ENCODE measurements at places on chromosomes 1 and 21. TPM values are rescaled to one million over a fixed set of nuclear protein-coding genes. Genes with fewer than 3 reads are reported as not detected.
A peak's percentile ranks its signal among the peaks of the same experiment; 100 is the strongest.

DNA sequence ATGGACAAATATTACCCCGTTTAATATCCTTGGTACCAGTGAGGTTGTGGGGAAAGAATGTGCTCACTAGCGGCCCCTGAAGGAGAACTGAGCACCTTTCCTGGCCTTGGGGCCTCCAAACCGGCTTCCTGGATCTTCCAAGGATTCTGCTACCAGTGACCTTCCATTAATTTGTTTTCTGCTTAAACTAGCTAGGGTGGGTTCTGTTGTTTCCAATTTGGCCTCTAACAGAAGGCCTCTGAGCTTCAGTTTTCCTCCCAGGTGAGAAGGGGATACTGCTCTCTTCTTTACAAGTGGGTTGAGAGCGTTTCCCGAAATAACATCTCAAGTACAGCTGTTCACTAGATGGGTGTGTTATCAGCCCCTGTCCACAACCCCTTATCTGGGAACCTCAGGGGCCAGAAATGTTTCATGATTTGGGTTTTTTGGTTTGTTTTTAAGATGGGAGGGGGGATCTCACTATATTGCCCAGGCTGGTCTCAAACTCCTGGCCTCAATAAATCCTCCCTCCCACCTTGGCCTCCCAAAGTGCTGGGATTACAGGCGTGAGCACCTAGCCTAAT, 16.9 kb upstream of the IFNGR2 start:
- no peak overlapping the region for H3K4me3 ChIP-seq
- peaks cover 9% of the 10 kb centered on the region for H3K4me1 ChIP-seq
- H3K27ac ChIP-seq = no peak overlapping the region
- no peaks in the 10 kb centered on the region for H3K36me3 ChIP-seq

- H3K27ac ChIP-seq = no peak overlapping the region
- H3K27me3 ChIP-seq = no peaks in the 10 kb centered on the region
- DNase-seq = peak; percentile 54
- no peak overlapping the region for H3K4me3 ChIP-seq
Measured at GRCh38 chr1:154533952-154534844, 24.3 kb downstream of the UBE2Q1 start.

DNA sequence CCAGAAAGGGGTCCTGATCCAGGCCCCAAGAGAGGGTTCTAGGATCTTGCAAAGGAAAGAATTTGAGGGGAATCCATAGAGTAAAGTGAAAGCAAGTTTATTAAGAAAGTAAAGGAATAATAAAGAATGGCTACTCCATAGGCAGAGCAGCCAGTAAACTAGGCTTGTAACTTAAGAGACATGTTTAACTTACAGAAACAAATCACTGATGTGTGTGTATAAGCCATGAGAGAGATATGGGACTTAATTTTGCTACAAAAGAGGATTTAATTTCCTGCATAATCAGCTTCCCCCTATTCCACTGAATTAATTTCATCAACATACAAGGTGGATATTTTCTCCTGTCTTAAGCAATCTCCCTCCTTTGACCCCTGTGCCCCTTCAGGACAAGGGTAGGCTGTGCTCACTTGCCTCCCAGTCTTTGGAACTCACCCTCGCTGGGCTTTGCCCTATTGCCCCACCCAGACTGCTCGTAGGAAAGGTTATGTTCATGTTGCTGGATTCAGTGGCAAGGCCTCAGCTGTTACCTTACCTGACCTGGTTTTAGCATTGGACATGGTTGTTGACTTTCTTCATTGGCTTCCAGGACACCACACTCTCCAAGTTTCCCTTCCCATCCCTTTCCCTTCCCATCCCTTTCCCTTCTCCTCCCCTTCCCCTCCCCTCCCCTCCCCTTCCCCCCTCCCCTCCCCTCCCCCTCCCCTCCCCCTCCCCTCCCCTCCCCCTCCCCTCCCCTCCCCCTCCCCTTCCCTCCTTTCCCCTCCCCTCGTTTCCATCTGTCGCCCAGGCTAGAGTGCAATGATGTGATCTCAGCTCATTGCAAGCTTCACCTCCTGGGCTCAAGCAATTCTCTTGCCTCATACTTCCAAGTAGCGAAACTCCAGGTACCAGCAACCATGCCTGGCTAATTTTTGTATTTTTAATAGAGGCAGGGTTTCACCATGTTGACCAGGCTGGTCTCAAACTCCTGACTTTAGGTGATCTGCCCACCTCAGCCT, 44.6 kb downstream of the TBCE start:
- no peak overlapping the region for H3K4me3 ChIP-seq
- peak; percentile 55 for DNase-seq
- no peaks in the 10 kb centered on the region for H3K4me1 ChIP-seq
- H3K27me3 ChIP-seq = no peaks in the 10 kb centered on the region

- H3K27me3 ChIP-seq = no peaks in the 10 kb centered on the region
- H3K4me3 ChIP-seq = peak overlapping the region; percentile 88
- no peak for DNase-seq
- peak overlapping the region; percentile 90 for H3K27ac ChIP-seq
- H3K36me3 ChIP-seq = no peaks in the 10 kb centered on the region
- H3K4me1 ChIP-seq = peaks cover 3% of the 10 kb centered on the region
Measured at GRCh38 chr1:184388319-184388889, 1.6 kb downstream of the C1orf21 start.

- H3K4me1 ChIP-seq = no peaks in the 10 kb centered on the region
- no peak overlapping the region for H3K4me3 ChIP-seq
- no peak for DNase-seq
- H3K27me3 ChIP-seq = no peaks in the 10 kb centered on the region
Measured at GRCh38 chr1:199202331-199202730, 563.5 kb downstream of the PTPRC start.

- H3K4me3 ChIP-seq = no peak overlapping the region
- DNase-seq = no peak
- no peaks in the 10 kb centered on the region for H3K27me3 ChIP-seq
- no peak overlapping the region for H3K27ac ChIP-seq
- H3K36me3 ChIP-seq = no peaks in the 10 kb centered on the region
Measured at GRCh38 chr21:14358775-14359174, 24.2 kb downstream of the HSPA13 start.

DNA sequence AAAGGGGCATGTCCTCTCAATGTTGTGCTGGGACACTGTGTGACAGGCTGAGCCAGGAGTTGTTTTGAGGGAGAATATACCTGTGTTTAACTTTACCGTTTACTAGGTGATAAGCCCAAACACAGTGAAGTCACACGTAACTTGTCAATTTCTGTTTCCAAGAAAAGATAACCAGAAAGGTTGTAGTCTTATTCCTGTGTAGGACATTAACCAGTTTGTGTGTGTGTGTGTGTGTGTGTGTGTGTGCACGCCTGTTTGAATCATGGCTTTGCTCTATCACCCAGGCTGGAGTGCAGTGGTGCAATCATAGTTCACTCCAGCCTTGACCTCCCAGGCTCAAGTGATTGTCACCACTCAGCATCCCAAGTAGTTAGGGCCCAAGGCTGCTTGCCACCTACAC, 83.6 kb downstream of the MRPS6 start:
- H3K36me3 ChIP-seq = no peaks in the 10 kb centered on the region
- H3K27ac ChIP-seq = no peak overlapping the region
- H3K4me3 ChIP-seq = no peak overlapping the region
- no peaks in the 10 kb centered on the region for H3K4me1 ChIP-seq
- DNase-seq = no peak

DNA sequence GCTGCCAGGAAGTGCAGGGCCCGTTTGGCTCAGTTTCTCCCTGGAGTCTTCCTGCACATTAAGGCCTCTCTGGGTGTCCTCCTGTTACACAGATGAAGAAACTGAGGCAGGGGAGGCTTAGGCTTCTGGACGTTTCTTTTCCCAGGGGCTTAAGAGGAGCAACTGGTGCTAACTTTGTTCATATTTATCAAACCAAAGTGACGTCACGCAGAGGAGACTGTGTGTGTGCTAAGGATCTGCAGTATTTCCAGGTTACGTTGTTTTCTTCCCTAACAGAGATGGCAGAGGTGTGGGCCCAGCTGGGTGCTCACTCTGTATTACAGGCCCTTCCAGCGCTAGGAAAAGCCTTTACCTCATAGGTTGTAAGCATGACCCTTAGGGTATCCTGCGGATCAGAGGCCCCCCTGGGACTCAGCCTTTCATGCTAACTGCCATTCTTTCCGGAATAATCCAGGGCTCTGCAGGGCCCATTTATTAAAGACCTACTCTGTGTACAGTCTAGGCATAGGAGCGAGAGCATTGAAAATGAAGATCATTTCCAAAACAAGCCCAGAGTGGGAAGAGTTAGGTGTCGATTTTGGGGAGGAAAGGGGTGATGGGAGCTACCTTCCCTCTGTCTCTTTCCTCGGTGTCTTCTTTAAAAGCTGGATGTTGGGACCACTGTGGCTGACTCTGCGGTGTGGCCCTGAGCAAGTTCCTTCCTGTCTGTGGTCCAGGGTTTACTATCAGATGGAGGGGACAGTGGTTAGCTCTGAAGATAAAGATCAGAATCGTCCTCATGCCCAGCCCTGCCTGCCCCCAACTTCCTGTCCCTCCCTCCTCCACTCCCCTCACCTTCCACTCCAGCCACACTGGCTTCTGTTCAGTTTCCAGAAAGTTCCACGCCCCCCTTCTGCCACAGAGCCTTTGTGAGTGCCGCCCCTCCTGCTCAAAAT, 4.6 kb downstream of the AGTRAP start:
- no peak overlapping the region for H3K4me3 ChIP-seq
- H3K36me3 ChIP-seq = no peaks in the 10 kb centered on the region
- no peaks in the 10 kb centered on the region for H3K27me3 ChIP-seq
- H3K4me1 ChIP-seq = peaks cover 25% of the 10 kb centered on the region

GRCh38 chr1:153535242-153536011, at the start of gene S100A6:
S100A6 (minus strand) TSS chr1:153535991; CDS start chr1:153535339, 652 bp downstream.
- no peaks in the 10 kb centered on the region for H3K36me3 ChIP-seq
- DNase-seq = peak; percentile 72
- peak within 1 kb of the TSS; percentile 81 for H3K4me3 ChIP-seq
- H3K4me1 ChIP-seq = peaks cover 51% of the 10 kb centered on the region

DNA sequence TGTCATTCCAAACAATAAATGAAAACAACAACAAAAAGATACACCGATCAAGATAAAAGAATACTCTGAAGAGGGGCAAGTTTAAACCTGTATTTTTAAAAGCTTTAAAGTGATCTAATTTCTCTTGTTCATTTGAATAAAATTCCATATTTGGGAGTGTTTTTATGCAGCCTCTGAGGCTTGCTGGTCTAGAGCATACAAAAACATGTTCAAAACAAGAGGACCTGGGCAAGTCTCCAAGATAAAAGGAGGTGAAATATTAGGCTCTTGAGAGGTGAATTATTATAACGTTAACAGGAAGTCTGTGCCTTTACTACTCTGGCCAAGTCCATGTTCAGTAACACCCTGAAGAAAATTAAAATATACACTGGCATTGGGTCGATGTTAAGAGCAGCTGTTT, 20.1 kb downstream of the URB1 start:
- no peaks in the 10 kb centered on the region for H3K36me3 ChIP-seq
- H3K27ac ChIP-seq = peak overlapping the region; percentile 48
- no peak overlapping the region for H3K4me3 ChIP-seq
- no peak for DNase-seq
- no peaks in the 10 kb centered on the region for H3K4me1 ChIP-seq

GRCh38 chr1:152461544-152461943, 47.5 kb upstream of the CRNN start:
- H3K27ac ChIP-seq = no peak overlapping the region
- H3K4me1 ChIP-seq = peaks cover 6% of the 10 kb centered on the region
- DNase-seq = peak; percentile 51

GRCh38 chr1:29172415-29172939, 9.2 kb downstream of the SRSF4 start:
- no peak overlapping the region for H3K27ac ChIP-seq
- no peaks in the 10 kb centered on the region for H3K27me3 ChIP-seq
- no peaks in the 10 kb centered on the region for H3K36me3 ChIP-seq
- H3K4me1 ChIP-seq = peaks cover 40% of the 10 kb centered on the region
- no peak for DNase-seq

- DNase-seq = peak; percentile 41
- H3K4me3 ChIP-seq = no peak within 1 kb of the TSS
- H3K4me1 ChIP-seq = peaks cover 3% of the 10 kb centered on the region
- no peaks in the 10 kb centered on the region for H3K36me3 ChIP-seq
Measured at GRCh38 chr1:22636353-22636752, at the start of gene C1QA. C1QA (plus strand) TSS chr1:22636628; CDS start chr1:22637617, 989 bp downstream.

DNA sequence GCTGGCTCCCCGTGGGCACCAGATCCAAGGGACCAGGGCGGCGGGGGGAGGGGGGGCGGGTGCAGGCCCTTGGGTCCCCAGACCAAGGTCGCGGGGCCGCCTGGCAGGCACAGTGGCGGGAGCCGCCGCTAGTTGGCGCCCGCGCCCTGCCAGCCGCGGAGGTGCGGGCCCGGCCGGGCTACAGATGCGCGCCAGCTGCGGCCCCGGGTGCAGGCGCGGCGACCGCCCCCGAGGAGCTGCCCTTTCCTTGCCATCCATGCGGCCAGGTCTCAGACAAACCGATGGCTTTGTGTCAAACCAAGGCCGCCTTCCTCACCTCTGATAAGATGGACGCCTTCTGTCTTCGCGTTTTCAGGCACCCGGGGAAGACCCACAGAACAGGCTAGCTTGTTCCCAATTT, 2.2 kb upstream of the RUNX3 start:
- no peaks in the 10 kb centered on the region for H3K36me3 ChIP-seq
- peak overlapping the region; percentile 8 for H3K4me3 ChIP-seq
- H3K27ac ChIP-seq = no peak overlapping the region
- peak; percentile 64 for DNase-seq
- peaks cover 92% of the 10 kb centered on the region for H3K27me3 ChIP-seq
- H3K4me1 ChIP-seq = peaks cover 34% of the 10 kb centered on the region

DNA sequence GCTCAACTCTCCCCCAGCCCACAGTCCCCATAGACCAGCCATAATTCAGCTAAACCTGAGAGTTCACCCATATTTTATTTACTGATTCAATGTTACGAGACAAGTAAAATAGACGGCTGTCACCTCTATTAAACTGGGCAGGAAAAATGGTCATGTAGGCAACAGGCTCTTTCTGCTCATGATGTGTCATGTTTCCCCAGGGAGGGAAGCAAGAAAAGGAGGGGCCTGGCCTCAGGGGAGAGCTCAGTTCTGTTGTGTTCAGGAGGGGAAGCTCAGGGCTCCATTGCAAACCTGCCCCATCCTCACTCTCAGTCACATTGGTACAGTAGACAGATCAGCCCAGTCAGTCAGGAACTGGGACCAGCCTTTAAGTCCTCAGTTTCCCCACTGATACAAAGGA, 12.8 kb downstream of the GRIK3 start:
- H3K36me3 ChIP-seq = no peaks in the 10 kb centered on the region
- no peak overlapping the region for H3K27ac ChIP-seq
- no peaks in the 10 kb centered on the region for H3K4me1 ChIP-seq
- H3K4me3 ChIP-seq = no peak overlapping the region
- peaks cover 6% of the 10 kb centered on the region for H3K27me3 ChIP-seq

- no peak overlapping the region for H3K4me3 ChIP-seq
- H3K27ac ChIP-seq = no peak overlapping the region
- H3K36me3 ChIP-seq = no peaks in the 10 kb centered on the region
- no peak for DNase-seq
- H3K4me1 ChIP-seq = no peaks in the 10 kb centered on the region
Measured at GRCh38 chr1:59768792-59769735, 45.7 kb upstream of the HOOK1 start.

GRCh38 chr1:99700020-99700419, 54.1 kb downstream of the PALMD start:
- H3K36me3 ChIP-seq = no peaks in the 10 kb centered on the region
- no peak for DNase-seq
- no peaks in the 10 kb centered on the region for H3K27me3 ChIP-seq
- no peak overlapping the region for H3K4me3 ChIP-seq
- H3K27ac ChIP-seq = no peak overlapping the region

- no peak overlapping the region for H3K27ac ChIP-seq
- H3K27me3 ChIP-seq = no peaks in the 10 kb centered on the region
- H3K36me3 ChIP-seq = no peaks in the 10 kb centered on the region
- H3K4me3 ChIP-seq = no peak overlapping the region
- no peaks in the 10 kb centered on the region for H3K4me1 ChIP-seq
- peak; percentile 31 for DNase-seq
Measured at GRCh38 chr1:165928075-165928731, 100.8 kb downstream of the UCK2 start.

OR2L3 gene
- total RNA-seq = not detected

UCHL5 gene
- total RNA-seq = 20.9 TPM

S100A3 gene
- total RNA-seq = not detected

GABRD gene
- total RNA-seq = not detected
